ENCODE measurements at places on chromosomes 11 and 22.

GRCh38 chr11:13503393-13503792, 7.6 kb upstream of the PTH start:
- no peak for DNase-seq

DNA sequence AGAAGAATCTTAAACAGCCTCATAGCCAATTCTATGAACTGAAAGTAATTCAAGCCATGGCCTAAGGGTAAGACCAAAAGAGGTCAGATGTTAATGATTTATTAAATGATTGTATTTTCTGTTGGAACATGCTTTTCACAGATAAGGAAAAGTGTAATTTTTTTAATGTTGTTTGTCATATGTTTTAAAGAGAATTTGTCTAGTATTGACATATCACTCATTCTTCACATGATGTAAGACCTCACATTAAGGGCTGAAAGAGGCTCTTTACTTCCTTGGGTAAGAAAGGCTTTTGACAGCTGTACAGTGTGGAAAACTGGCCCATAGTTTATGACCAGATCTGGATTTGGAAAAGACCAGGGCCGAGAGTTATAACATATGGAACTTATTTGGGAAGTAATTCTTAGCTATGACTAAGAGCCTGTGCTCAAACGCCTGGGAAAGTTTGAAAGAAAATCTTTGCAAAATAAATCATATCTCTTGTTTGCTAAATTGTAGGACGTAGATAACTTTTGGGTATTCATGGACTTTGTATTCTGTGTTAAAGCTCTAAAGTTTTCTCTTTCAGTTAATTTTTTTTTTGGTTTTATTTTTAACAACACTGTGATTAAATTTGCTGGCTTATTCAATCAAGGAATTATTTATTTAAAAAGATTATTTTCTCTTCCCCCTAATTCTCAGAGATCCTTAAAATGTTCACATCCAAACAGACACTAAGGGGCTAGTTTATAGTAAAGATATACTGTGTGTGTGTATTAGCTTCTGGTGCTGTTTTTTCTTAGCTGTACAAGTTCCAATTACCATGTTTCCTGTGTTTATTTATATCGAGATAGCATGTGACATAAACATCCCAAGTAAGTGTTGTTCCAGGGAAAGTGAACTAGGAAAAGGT, 162.2 kb downstream of the ARHGAP42 start:
- no peak for DNase-seq

GRCh38 chr11:57057561-57057960, 68.8 kb downstream of the OR5AK2 start:
- DNase-seq = no peak

DNA sequence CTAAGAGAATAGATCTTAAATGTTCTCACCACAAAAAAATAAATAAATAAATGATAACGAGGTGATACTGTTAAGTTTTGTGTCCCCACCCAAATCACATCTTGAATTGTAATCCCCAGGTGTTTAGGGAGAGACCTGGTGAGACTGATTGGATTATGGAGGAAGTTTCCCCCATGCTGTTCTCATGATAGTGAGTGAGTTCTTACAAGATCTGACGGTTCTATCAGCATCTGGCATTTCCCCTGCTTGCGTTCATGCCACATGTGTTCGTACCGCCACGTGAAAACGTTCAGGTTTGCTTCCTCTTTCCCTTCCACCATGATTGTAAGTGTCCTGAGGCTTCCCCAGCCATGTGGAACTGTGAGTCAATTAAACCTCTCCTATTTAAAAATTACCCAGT, 1514.8 kb upstream of the TENM4 start:
- no peak for DNase-seq

GRCh38 chr22:46062971-46063631, 86.1 kb upstream of the WNT7B start:
- no peak for DNase-seq

DNA sequence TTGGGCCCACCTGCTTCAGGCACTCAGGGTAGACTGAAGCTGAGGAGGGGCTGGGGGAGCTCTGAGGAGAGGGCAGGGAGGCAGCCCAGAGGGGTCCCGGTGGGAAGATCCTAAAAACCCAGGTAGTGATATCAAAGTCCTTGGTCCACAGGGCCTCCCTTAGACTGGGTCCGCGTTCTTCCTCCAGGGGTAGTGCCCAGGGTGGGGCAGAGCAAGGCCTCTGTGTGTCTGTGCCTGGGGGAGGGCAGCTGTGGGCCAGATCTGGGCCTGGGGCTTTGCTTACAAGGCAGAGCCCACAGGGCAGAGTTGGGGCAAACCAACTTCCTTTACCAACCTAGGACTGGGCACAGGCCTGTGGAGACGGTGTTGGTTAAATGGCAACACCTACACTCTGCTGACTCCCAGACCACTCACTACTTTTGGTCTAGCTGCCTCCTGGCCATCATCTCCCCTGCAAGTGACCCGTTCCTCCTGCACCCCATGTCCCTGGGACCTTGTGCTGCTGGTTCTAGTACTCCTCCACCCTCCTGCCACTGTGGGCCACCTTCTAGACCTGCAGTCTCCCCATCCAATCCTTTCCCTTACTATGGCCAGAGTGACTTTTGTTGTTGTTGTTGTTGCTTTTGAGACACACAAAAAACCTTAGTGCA, 15.8 kb downstream of the ATG16L2 start:
- DNase-seq = no peak

- peak; percentile 65 for DNase-seq
These were observed 102.7 kb downstream of the BRD1 start for GRCh38 chr22:49724893-49725489.

DNA sequence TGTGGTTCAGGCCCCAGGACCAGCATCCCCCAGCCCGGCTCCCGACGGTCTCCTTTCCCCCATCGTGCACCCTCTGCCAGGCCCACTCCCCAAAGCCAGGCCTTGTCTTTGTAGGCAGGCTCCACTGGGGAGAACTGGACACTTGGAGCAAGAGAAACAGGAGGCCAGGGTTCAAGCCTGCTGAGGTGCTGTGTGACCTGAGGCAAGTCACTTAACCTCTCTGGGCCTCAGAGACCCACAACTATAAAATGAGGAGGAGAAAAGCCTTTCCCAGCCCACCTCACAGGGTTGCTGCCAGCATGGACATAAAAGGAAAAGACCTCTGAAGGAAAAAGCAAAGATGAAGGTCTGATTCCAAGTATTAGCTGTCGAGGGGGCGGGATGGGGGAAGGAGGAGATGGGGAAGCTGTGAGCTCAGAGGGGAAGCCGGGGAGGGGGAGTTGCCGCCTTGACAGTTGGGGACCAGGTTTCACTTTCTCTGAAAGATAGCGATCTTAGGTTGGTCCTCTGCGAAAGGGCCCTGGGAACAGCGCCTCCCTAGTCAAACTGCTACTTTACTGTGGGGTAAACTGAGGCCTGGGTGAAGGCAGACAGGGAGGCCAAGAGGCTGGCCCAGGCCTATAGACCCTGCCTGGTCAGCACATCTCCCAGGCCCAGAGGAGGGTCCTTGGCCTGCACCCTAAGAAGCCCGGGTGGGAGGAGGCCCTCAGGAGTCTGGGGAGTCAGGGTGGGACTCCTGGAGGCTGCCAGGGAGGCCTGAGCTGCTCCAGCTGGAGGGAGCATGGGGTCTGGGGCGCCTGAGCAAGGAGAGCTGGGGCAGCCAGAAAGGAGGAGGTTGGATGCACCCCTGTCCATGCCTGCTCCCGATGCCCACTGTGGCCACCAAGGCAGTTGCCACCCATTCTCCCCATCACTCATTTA, 991 bp upstream of the OSM start:
- no peak for DNase-seq

DNA sequence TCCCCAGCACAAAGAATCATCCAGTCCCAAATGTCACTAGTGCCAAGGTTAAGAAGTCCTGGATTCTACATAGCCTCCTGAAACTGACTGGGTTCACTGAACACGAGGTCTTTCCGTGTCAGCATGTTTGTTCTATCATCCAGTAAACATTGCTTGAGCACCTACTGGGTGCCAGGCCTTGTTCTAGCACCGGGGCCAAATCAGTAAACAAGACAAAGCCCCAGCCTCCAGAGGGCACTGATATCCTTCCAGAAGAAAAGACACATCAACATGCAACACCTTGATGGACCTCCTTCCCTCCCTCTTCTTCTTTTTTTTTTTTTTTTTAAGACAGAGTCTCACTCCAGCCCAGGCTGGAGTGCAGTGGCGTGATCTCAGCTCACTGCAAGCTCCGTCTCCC, 26.9 kb downstream of the TPST2 start:
- no peak for DNase-seq

GRCh38 chr11:134374171-134374570, 37.9 kb downstream of the B3GAT1 start:
- DNase-seq = no peak

- no peak for DNase-seq
These were observed 13.3 kb upstream of the PAX6 start for GRCh38 chr11:31824332-31824878.

- no peak for DNase-seq
These were observed 130.9 kb upstream of the SEZ6L start for GRCh38 chr22:26038365-26038764.

- DNase-seq = no peak
These were observed 18.1 kb upstream of the CSTF3 start for GRCh38 chr11:33179348-33179803.

DNA sequence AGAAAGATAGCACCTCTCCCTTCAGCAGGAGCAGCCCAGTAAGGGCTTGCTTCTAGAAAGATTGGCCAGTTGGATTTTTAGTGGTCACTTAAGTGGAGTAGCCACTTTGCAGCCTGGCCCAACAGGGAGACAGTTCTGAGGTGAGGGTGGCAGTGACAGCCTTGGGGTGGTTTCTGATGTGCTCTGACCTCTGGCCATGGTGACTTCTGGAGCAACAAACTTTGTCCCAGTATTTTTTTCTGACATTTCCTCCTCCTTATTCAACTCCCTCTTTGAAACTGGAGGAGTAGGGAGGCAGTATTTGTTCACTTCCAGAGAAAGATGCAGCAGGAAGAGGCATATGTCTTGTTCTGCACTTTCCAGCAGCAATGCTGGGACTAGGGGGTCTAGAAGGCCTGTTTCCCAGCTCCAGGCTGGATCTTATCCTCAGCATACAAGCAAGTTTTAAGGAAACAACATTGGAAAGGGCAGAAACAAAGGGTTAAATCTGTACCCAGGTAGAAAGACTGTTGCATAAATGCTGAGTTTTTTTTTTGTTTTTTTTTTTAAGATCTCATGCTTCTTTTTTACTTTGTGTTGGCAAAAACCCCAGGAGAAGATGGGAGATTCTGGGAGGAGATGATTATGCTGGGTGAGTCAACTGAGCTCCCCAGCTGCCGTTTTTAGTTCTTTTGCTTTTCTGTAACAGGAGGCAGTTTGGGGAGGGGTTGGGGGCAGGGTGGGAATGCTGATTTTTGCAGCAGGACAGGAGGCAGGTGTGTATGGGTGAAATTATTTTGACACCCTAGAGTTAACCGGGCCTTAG, 37.2 kb downstream of the RCOR2 start:
- no peak for DNase-seq

GRCh38 chr11:14300661-14301304, 58.2 kb downstream of the RRAS2 start:
- DNase-seq = peak; percentile 68

DNA sequence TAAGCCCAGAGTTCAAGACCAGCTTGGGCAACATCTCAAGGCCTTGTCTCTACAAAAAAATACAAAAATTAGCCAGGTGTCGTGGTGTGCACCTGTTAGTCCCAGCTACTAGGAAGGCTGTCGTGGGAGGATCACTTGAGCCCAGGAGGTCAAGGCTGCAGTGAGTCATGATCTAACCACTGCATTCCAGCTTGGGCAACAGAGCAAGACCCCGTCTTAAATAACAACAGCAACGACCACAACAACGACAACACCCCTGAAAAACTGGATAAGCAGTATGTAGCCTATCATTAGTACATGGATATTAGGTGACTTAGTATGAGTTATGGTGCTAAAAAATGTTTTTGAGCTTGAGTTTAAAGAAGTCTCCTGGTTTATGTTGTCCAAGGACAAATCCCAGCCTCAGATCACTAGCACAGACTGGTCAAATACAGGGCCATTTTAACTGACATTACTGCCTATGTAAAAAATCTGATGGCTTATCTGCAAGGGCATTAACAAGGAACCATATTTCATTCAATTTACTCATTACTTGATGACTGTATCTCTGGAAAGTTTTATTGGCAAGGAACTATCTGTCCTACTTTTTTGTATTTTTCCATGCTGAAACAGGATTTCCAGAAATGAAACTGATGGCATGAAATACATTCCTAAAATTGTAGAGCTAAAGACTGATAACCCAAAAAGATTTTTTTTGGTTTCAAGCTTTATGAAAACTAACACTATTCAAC, 23.4 kb downstream of the C2CD3 start:
- DNase-seq = peak; percentile 78

GRCh38 chr22:44181033-44181911, 547 bp downstream of the PARVG start:
- no peak for DNase-seq
